Heart left ventricle (tissue), 16 donors: ENCODE measurements at places on chromosomes 5 and 9.

DNA sequence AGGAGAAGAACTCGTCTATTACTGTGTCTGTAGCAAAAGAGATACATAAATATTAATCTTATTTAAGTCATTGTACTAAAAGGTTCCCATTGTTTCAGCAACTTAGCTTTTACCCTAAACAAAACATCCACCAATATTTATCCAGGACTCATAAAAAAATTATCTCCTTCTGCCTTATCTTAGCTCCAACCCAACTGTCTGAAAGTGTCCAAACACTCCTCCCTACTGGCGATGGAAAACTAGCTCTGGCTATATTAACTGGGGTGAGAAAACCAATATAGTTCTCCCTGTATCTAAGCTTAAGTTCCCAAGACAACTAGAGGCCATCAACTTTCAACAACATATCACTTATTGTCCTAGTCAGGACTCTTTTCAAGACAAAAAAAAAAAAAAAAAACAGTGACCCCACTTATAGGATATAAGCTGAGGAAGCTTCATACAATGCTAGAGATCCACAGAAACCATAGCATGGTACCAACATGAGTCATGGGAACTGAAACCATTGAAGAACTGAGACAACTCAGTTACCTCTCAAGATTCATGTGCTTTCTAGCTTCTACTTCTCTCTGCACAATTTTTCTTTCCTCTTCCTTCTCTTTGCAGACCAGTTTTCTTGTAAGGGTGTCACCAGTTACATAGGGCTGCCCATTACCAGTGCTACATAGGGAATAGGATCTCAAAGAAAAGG, 150.7 kb upstream of the RASA1 start:
- no peaks in the 10 kb centered on the region for H3K36me3 ChIP-seq
- H3K27ac ChIP-seq: no peak overlapping the region
- DNase-seq: no peak
- H3K4me1 ChIP-seq: no peaks in the 10 kb centered on the region
- no peak overlapping the region for H3K4me3 ChIP-seq

DNA sequence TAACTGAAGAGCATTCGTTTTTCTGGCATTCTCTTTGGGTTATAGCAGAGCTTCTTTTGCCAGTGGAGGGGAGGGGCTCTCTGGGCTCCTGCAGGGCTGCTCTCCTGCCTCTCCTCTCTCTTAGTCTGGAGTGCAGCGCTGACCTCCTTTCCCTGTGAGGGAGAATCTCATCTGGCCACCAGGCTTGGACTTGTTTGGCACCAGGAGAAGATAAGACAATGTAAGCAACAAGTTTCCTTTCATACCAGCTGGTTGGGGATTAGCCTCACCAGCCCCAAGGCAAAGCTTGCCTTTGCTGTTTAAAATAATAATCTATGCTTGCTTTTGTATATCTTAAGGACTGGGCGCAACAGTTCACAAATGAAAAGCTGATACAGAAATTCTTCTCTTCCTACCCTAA, 196.4 kb downstream of the TLE4 start:
- DNase-seq: no peak
- peaks cover 4% of the 10 kb centered on the region for H3K4me1 ChIP-seq
- no peaks in the 10 kb centered on the region for H3K27me3 ChIP-seq

DNA sequence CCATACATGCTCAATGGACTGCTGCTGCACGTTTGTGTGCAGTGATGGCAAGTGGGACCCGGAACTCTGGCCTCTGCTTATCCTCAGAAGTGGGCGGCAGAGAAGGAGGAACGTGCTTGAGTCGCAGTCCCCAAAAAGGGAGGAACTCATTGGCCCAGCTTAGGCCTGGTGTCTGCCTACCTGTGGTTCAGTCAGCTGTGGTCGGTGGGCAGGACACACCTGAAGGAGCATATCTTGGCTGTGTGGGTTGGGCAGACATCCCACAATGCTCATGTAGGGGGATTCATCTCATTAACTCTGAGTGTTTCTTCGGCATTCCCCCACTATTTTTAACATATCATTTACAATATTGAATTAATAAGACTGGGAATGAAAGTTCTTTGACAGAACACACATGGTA, 122.9 kb upstream of the IL12B start:
- no peak overlapping the region for H3K27ac ChIP-seq
- peaks cover 3% of the 10 kb centered on the region for H3K4me1 ChIP-seq
- no peaks in the 10 kb centered on the region for H3K36me3 ChIP-seq
- no peak overlapping the region for H3K4me3 ChIP-seq
- H3K27me3 ChIP-seq: no peaks in the 10 kb centered on the region

DNA sequence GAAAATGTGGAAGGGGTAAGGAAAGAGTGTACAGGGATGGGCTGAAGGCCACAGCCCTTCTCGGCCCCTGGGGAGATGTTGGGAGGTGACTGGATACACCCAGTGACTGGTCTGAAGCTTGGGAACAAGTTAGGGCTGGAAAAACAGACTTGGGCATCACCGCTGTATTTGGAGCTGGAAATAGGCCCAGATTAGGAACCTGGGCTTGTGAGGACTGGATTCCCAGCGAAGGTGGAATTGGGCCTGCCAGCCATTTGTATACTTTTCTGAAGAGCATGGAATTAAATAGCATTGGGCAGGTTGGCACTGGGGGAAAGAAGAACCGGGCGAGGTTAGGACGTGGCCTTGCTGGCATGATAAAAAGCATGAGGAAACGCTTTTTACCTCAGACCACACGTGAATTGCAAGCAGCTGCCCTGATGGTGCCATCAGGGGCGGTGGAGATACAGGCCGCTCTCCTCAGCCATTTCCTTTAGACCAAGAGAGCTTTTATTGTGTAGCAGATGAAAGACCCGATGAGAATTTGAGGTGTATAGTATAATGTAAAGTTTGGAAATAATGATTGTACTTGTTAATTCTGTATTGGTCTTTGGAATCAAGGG, 37.8 kb downstream of the OTULIN start:
- H3K4me1 ChIP-seq: peaks cover 39% of the 10 kb centered on the region
- no peaks in the 10 kb centered on the region for H3K27me3 ChIP-seq
- no peak for DNase-seq
- no peak overlapping the region for H3K27ac ChIP-seq
- H3K36me3 ChIP-seq: peaks cover 24% of the 10 kb centered on the region
- H3K4me3 ChIP-seq: no peak overlapping the region

DNA sequence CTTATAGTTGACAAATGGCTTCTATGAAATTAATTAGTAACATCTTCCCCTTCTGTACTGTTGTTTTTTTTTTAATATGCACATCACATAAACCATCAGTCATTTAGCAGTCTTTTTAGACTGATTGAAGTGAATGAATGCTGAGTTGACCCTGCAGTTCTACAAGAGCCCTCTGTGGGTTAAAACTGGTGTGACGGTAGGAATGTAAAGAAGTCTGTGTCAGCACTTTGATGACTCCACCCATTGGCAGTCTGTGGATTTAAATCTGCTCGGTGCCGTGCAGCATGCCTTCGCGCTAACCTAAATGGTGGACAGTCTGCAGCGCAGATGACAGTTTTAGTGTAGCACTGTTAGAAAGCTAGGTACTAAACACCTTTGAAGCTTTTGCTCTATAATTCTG, 3.1 kb downstream of the GTF3C4 start:
- H3K27me3 ChIP-seq: no peaks in the 10 kb centered on the region
- no peak for DNase-seq
- no peak overlapping the region for H3K4me3 ChIP-seq
- H3K27ac ChIP-seq: no peak overlapping the region

- no peak for DNase-seq
- no peaks in the 10 kb centered on the region for H3K27me3 ChIP-seq
- H3K4me3 ChIP-seq: no peak overlapping the region
- H3K36me3 ChIP-seq: peaks cover 17% of the 10 kb centered on the region
- no peaks in the 10 kb centered on the region for H3K4me1 ChIP-seq
- H3K27ac ChIP-seq: no peak overlapping the region
These were observed 597.6 kb downstream of the RAB3C start for GRCh38 chr5:59180515-59180914.

- no peaks in the 10 kb centered on the region for H3K27me3 ChIP-seq
- H3K27ac ChIP-seq: no peak overlapping the region
- H3K4me3 ChIP-seq: no peak overlapping the region
- DNase-seq: no peak
- no peaks in the 10 kb centered on the region for H3K36me3 ChIP-seq
- H3K4me1 ChIP-seq: no peaks in the 10 kb centered on the region
These were observed 209.8 kb downstream of the MCTP1 start for GRCh38 chr5:95075111-95075510.

GRCh38 chr5:158634714-158635113, 465.0 kb downstream of the EBF1 start:
- no peaks in the 10 kb centered on the region for H3K36me3 ChIP-seq
- DNase-seq: no peak
- no peaks in the 10 kb centered on the region for H3K27me3 ChIP-seq

DNA sequence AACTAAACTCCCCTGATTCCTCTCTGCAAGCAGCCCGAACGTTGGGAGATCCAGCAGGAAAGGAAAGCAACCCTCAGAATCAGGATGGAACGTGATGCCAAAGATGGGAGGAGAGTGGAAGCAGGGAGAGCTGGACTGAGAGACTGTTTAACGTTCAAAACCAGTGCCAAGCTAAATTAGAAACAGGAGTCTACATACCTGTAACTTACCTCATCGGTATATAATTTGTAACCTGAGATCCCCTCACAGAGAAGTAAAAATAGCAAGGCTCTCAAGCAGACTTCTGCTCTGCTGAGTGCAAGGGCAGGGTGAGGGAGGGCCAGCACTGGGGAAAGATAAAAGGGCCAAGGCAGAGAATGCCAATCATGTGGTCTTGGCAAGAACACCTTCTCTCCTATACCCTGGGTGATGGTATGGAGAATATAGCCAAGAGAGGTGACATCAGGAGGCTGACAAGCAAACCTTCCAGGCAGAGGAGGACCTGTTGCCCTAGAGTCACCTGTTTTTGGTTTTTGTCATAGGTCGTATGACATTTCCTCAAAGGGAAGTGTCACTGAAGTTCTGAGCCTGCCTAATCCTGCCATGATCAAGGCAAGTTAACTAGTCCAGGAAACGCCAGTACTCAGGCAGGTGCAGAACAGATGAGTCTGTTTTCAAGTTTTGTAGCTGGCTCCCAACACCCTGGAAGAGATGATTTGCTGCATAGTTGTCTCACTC, 472.0 kb downstream of the NFIB start:
- H3K4me3 ChIP-seq: no peak overlapping the region
- peaks cover 9% of the 10 kb centered on the region for H3K4me1 ChIP-seq

DNA sequence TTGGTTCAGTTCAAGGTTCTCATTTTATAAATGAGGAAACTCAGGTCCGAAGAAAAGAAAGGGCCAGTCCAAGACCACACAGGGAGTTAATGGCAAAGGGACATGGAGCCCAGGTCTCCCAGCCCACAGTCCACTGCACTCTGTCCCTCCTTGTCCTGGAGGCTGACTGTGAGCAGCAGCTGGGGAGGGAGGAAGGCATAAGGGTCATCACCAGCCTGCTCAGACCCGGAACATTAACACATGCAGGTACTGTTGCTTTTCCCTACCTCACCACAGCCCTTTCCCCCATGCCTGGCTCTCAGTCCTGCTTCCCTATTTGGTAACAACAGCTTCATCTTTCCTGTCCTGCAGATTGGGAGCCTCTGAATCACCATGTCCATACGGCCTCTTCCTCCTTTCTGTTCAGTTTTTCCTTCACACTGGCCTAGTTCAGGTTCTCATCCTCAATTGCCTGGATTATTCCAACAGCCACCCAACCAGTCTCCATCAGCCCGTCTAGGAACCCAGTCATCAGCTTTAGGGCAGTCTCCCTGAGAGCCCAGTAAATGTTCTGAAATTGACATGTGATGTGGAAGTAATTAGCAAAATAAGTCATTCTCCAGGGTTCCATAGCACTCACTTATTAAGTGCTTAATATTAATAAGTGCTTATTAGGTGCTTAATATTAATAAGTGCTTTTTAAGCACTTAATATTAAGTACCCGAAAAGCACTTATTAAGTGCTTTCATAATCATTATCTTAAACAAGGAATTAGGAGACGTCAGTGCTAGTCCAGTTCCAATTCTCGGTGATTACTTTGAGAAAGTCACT, 4.3 kb downstream of the GPX3 start:
- DNase-seq: no peak
- peaks cover 47% of the 10 kb centered on the region for H3K36me3 ChIP-seq
- peak overlapping the region; percentile 82 for H3K27ac ChIP-seq
- H3K4me3 ChIP-seq: no peak overlapping the region
- H3K27me3 ChIP-seq: no peaks in the 10 kb centered on the region

- H3K36me3 ChIP-seq: no peaks in the 10 kb centered on the region
- H3K27me3 ChIP-seq: no peaks in the 10 kb centered on the region
- H3K4me1 ChIP-seq: no peaks in the 10 kb centered on the region
- DNase-seq: no peak
- H3K4me3 ChIP-seq: no peak overlapping the region
These were observed 84.0 kb upstream of the SMIM32 start for GRCh38 chr5:136276946-136277345.

- no peak for DNase-seq
- no peaks in the 10 kb centered on the region for H3K36me3 ChIP-seq
- H3K27ac ChIP-seq: no peak overlapping the region
- peaks cover 14% of the 10 kb centered on the region for H3K4me1 ChIP-seq
These were observed 10.2 kb downstream of the MAMDC2 start for GRCh38 chr9:70053864-70054263.

- H3K4me1 ChIP-seq: no peaks in the 10 kb centered on the region
- no peak overlapping the region for H3K27ac ChIP-seq
- DNase-seq: no peak
- H3K36me3 ChIP-seq: no peaks in the 10 kb centered on the region
These were observed 136.3 kb downstream of the APBA1 start for GRCh38 chr9:69535911-69536310.

GRCh38 chr9:34380034-34380510, 3.4 kb upstream of the MYORG start:
- peaks cover 43% of the 10 kb centered on the region for H3K4me1 ChIP-seq
- H3K4me3 ChIP-seq: no peak overlapping the region
- no peak for DNase-seq

- DNase-seq: no peak
- no peak overlapping the region for H3K27ac ChIP-seq
- no peak overlapping the region for H3K4me3 ChIP-seq
- no peaks in the 10 kb centered on the region for H3K36me3 ChIP-seq
- peaks cover 3% of the 10 kb centered on the region for H3K27me3 ChIP-seq
These were observed 30.8 kb downstream of the CETN3 start for GRCh38 chr5:90378752-90379151.

- no peak overlapping the region for H3K27ac ChIP-seq
- peaks cover 17% of the 10 kb centered on the region for H3K4me1 ChIP-seq
- no peak overlapping the region for H3K4me3 ChIP-seq
- H3K27me3 ChIP-seq: peaks cover 4% of the 10 kb centered on the region
These were observed 1.6 kb downstream of the BSPRY start for GRCh38 chr9:113350937-113351336.

DNA sequence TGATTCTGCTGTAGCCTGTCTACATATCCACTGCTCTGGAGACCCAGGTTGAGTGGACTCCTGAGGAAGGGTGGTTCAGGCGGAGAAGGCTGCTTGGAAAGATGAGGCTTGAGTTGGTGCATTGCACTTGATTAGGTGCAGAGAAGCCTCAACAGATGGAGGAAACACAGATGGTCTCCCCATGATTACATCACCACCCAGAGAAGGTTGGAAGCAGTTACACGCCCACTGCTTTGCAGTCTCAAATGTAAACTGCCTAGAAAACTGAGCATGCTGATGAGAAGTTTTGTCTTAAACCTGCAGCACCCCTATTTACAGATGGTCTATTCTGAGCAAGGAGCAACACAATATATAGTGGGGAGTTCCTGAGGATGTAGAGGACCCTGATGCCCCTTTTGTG, 266.6 kb downstream of the PIK3R1 start:
- no peaks in the 10 kb centered on the region for H3K27me3 ChIP-seq
- no peak for DNase-seq
- H3K4me1 ChIP-seq: no peaks in the 10 kb centered on the region
- no peaks in the 10 kb centered on the region for H3K36me3 ChIP-seq
- no peak overlapping the region for H3K27ac ChIP-seq
- H3K4me3 ChIP-seq: no peak overlapping the region

GRCh38 chr5:132387640-132388117, 18.2 kb downstream of the SLC22A5 start:
- no peak for DNase-seq
- H3K27ac ChIP-seq: peak overlapping the region; percentile 69
- no peaks in the 10 kb centered on the region for H3K27me3 ChIP-seq
- H3K36me3 ChIP-seq: no peaks in the 10 kb centered on the region
- H3K4me1 ChIP-seq: peaks cover 58% of the 10 kb centered on the region
- no peak overlapping the region for H3K4me3 ChIP-seq
